ENCODE measurements at places on chromosomes 7 and 10. TPM values are rescaled to one million over a fixed set of nuclear protein-coding genes. Genes with fewer than 3 reads are reported as not detected.

Gene TWIST1
- not detected for total RNA-seq

Gene OR2A1
- total RNA-seq = not detected

Gene POLR2J2
- not detected for total RNA-seq

Gene WIPF3
- 0.27 TPM for total RNA-seq

Gene NXPH1
- total RNA-seq = 0.14 TPM

Gene IL6
- total RNA-seq = 2.0 TPM

Gene SMO
- total RNA-seq = 62.3 TPM

Gene NEURL1
- total RNA-seq = not detected

Gene PRSS1
- not detected for total RNA-seq

Gene NUTM2B
- total RNA-seq = 1.5 TPM

Gene PSTK
- total RNA-seq = 3.9 TPM

Gene LRRN3
- total RNA-seq = not detected
